ENCODE measurements at places on chromosomes 3 and 15. TPM values are rescaled to one million over a fixed set of nuclear protein-coding genes. Genes with fewer than 3 reads are reported as not detected.
A peak's percentile ranks its signal among the peaks of the same experiment; 100 is the strongest.

GRCh38 chr3:11636394-11636770 is 7.3 kb downstream of the VGLL4 start:
- DNase-seq: no peak

DNA sequence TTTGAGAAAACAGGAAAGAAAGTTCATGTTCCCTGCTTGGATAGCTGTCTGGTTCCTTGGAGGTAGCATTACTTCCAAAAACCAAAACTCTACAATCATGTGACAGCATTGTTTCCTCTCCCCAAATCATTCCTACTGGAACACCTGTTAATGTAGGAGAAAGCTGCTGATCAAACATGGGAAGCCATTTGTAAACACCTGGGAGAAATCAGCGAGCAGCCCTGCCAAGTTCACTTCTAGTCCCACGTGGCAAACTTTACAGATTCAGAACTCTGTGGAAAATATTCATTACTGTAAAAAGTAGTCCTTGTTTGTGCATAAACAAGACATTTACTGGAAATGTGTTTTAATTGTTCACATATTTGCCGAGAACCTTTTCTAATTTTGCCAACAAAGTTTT is 275.5 kb upstream of the AZI2 start:
- no peak for DNase-seq

- DNase-seq: no peak
Measured at GRCh38 chr3:134148534-134148933, 102.1 kb downstream of the RYK start.

GRCh38 chr15:60204131-60204885 is 193.5 kb downstream of the ANXA2 start:
- DNase-seq: no peak

DNA sequence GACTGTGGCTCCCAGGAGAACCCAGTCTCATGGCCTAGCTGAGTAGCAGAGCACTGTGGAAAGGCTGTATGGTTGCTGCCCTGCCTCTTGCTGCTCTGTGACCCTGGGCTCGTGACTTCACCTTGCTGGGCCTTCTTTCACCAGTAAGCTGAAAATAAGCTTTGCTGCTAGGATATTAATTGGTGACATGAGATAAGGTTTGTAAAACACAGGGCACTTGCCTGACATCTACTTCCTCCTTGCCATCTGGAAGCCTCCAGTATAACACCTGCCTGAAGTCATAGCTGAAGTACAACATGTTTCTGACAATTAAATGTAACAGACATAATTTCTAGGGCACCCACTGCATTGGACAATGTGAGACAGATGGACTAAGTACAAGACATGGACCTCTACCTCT is 53.6 kb downstream of the CLEC3B start:
- no peak for DNase-seq

GRCh38 chr3:41148901-41149300 is 50.4 kb upstream of the CTNNB1 start:
- DNase-seq: no peak

GRCh38 chr3:188157971-188158370 is 4.0 kb downstream of the LPP start:
- no peak for DNase-seq

DNA sequence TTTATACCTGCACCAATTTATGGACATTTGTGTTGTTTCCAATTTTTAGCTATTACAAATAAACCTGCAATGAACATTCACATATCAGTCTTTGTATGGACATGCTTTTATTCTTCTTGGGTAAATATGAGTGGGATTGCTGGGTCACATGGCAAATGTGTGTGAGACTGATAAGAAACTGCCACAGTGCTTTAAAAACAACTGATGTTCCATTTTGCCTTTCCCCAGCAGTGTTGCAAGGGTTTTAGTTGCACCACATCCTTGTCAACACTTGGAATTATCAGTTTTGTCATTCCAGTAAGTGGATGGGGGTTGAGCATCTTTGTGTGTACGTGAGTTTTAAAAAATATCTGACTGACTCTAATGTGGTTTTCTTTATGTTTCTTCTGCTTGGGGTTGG is 191.2 kb downstream of the PLCL2 start:
- no peak for DNase-seq

DNA sequence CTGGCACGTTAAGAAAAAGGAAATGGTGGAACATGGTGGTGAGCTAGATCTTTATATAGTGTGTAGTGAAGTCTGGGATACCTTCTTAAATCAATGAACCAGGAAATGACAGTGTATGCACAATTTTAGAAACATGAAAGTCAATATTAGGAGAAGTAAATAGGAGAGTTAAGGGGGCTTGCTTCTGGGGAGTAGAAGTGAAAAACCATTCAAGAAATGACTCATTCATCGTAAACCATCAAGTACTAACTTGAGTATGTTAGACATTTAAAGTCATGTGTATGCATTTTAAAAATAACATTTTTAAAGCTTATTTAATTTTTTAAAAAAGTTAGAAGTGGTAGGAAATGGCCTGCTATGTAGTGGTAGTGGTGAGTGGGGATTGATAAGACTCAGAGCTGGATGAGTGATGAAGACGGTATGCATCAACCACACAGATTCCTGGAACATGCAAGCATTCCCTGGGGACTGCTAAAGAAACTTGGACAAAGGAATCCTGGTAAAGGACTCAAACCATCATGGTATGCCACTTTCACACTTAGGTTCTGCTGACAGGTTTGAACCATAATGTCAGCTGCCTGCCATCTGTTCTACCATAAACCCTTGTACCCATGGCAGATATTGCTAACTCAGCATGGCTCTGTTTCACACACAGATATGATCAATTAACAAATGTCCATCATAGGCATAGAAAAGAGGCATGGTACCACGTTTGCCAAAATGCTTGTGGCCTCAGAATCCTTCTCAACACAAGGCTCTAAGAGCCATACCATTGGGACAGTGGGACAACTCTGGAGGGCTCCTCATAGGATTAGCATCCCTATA is 28.9 kb upstream of the MITF start:
- no peak for DNase-seq

- DNase-seq: no peak
Measured at GRCh38 chr3:179801856-179802255, 149.0 kb downstream of the USP13 start.

- no peak for DNase-seq
Measured at GRCh38 chr3:23619705-23620637, 185.8 kb upstream of the UBE2E1 start.

GRCh38 chr15:78018946-78019644 is 58.4 kb downstream of the TBC1D2B start:
- no peak for DNase-seq

DNA sequence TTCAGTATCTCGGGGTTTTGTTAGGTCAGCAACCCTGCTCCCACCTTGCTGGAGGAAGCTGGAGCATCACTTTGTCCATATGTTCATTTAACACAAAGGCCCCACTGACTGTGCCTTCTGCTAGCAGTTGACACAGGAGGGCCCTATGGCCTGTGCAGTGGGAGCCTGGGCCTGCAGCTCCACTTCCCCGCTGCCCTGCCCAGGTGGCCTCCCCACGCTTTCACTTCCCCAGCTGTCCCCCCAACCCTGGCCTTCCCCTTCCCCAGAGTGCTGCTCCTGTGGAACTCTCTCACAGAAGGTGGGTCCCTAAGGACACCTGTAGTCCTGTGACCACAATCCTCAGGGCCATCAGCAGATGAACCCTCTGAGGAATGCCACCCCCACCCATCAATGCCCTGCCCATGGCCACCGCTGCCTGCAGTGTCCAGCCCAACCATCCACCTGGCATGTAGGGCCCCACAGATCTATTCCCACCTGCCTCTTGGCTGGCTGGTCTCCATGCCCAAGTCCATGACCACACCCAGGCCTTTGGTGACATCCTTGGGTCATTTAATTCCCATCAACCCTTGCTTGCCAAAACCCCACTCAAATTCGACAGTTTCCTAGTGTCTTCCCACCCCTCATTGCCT is 13.5 kb downstream of the TBC1D21 start:
- peak; percentile 66 for DNase-seq

DNA sequence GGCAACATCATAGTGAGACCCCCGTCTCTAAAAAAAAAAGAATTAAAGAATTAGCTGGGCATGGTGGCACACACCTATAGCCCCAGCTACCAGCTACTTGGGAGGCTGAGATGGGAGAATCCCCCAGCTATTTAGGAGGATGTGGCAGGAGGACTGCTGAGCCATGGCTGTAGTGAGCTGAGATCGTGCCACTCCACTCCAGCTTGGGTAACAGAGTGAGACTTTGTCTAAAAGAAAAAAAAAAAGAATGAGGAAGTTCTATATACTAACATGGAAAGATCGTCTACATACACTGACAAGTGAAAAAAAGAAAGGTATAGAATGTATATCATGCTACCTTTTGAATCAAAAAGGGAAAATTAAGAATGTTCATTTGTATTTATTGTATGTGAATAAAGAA is 83.9 kb upstream of the CDAN1 start:
- DNase-seq: no peak

DNA sequence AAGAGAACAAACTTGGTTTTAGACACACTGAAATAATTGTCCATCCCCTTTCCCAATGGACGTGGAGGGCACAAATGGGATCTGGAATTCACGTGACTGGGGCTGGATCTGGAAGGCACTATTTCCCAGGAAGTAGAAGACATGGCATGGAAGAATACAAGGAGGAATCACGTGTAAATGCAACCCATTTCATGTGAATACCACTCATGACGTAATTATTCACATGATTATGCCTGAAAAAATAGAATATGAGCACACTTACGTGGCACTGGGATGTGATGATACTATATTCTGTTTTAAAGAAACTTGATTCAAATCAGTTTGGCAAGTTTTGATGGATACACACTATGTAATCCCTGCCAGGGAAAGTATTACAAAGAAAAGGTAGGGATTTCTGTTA is 477.3 kb downstream of the GABRG3 start:
- DNase-seq: no peak

DNA sequence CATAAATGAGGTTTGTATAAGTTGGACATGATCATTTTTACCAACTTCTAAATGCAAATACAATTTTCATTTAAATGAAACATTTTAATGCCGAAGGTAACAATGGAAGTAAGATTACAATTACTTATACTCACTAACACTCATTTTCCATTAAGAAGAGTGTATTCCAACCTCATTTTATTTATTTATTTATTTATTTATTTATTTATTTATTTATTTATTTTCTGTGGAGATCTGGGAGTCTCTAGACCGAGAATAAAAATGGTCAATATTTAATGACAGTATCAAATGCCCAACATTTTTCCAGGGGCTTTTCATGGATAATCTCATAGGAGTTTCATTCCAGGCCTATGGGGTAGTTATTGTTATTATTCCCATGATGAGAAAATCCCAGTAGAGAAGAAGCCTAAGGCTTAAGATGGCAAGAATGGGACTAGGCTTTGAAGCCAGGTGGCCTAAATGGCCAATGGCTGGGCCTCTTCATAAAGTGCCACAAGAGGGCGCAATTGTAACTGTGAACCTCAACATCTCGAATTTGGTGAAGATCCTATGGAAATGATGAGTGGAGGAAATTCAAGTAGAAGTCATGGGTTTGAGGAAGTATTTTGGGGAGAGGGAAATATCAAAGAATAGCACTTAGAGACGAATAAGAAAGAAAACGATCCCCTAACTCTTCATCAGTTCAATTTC is 21.3 kb downstream of the VGLL3 start:
- no peak for DNase-seq

DNA sequence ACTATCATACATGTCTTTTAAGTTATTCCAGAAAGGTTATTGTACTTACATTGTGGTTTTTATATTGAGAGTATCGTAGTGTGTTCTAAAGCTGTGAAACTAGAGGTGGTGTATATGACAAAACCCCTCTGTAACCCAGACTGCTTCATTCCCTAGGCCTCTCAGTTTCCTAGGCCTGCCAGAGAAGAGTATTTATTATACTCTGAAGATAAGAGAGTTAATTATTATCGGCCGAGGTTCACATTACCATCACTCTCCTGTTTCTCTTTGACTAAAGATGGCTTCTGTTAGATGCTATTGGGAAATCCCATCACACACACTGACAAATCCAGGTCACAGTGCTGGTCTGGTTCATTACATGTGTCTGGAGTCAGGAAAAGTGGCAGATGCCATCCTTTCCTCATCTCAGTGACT is 20.5 kb downstream of the EXOSC7 start:
- no peak for DNase-seq

DNA sequence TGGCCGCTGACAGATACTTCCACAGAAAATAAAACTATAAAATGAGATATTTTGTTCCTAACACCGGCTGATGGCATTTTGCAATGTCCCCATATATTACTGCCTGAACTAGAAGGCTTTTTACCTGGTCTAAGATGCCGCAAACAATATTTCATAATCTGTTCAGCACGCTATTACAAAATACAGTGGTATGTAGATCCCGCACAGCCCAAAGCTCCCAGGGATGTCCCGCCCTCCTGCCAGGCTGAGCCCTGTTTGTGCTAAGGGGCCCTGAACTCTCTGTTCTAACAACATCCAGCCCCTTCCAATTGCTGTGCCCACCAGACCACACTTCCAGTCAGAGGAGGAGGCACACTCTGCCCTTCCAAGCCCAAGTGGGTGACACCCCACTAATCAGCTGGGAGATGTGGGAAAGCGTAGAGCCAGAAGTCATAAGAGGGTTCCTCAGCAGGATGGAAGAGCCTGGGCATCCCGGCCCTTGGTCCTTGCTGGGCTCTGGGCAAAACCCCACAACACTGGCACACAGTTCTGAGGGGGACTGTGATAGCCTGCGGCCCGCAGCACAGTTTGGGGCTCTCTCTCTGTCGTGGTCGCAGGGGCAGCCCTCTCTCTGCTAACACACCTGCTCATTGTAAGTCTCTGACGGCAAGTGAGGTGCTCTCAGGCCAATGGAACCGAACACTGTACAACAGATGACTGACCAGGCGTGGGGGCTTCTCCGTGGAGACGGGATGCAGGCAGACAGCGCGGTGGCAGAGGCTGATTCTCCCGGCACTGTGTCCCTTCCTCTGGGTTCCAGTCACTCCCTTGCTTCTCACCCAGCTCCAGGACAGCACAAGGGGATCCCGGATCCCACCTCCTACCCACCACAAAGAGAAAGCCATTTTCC is 55.2 kb downstream of the PCSK6 start:
- DNase-seq: no peak

DNA sequence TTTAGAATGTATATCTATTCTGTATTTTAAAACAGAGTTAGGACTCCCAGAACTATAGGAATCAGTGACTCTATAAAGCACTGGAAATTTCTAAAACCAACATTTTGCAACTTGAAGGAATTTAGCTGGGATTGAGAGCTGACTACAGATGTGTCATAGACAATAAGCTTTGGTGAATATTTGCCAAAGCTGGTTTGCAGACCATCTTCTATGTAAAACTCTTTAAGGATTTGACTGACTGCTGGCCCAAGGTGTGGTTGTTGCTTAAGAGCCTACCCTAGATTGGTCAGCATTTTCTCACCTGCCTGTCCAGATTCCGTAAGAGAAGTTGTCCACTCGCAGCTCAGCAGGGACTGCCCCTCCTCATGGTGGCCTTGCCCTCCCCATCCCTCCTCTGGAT is 73.2 kb upstream of the GK5 start:
- no peak for DNase-seq

GRCh38 chr15:39777496-39777895 is 5.1 kb downstream of the FSIP1 start:
- DNase-seq: no peak

- no peak for DNase-seq
Measured at GRCh38 chr15:98900356-98900755, 107.2 kb downstream of the PGPEP1L start.

The THBS1 gene
- total RNA-seq: 2,311 TPM

The A4GNT gene
- total RNA-seq: not detected

The C2CD4A gene
- 0.10 TPM for total RNA-seq

The SHC4 gene
- total RNA-seq: 61.8 TPM

The PRR20G gene
- total RNA-seq: not detected

The P3H2 gene
- total RNA-seq: 21.9 TPM

The ADAMTSL3 gene
- total RNA-seq: 0.49 TPM

The MITF gene
- total RNA-seq: 5.2 TPM

The COL7A1 gene
- total RNA-seq: 36.6 TPM

The TEX55 gene
- not detected for total RNA-seq

The TMOD2 gene
- total RNA-seq: 5.7 TPM

The LRRK1 gene
- total RNA-seq: 11.3 TPM

The ISL2 gene
- total RNA-seq: not detected

All from chondrocyte (in vitro differentiated cells).